ENCODE measurements at places on chromosomes 4 and X.

- no peaks in the 10 kb centered on the region for H3K27me3 ChIP-seq
- no peak overlapping the region for H3K4me3 ChIP-seq
- DNase-seq: no peak
- no peaks in the 10 kb centered on the region for H3K4me1 ChIP-seq
- H3K36me3 ChIP-seq: no peaks in the 10 kb centered on the region
Measured at GRCh38 chr4:6740347-6740746, 24.4 kb downstream of the BLOC1S4 start.

DNA sequence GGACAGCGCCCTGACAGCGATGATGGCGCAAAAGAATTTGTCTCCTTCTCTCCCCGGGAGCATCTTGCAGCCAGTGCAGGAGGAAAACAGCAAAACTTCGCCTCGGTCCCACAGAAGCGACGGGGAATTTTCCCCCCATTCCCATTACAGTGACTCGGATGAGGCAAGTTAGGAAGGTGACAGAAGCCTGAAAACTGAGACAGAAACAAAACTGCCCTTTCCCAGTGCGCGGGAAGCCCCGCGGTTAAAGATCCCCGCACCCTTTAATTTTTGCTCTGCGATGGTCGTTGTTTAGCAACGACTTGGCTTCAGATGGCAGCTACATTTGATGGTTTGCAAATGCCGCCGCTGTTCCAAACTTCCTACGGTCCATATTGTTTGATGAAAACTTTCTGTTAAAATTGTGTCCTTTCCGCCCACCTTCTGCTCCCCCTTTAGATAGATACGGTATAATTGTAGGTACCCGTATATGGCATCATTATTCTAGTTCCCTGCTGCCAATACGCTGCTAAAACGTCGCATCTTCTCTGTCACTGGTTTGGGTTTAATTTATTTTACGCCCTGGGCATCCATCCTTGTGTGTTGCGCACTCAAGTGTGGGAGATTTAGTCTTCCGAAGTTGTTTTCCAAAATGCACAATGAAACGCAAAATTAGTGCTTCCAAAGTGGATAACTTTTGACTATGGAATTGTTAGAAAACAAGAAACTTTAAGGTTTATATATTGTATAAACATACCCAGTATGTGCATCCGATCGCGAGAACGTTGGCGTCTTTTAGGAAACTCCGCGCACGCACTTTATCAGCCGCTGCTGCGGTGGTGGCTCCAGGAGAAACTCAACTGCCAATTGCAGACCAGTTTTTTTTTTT is 1.5 kb downstream of the ATOH1 start:
- H3K4me3 ChIP-seq: no peak overlapping the region
- H3K4me1 ChIP-seq: peaks cover 13% of the 10 kb centered on the region

DNA sequence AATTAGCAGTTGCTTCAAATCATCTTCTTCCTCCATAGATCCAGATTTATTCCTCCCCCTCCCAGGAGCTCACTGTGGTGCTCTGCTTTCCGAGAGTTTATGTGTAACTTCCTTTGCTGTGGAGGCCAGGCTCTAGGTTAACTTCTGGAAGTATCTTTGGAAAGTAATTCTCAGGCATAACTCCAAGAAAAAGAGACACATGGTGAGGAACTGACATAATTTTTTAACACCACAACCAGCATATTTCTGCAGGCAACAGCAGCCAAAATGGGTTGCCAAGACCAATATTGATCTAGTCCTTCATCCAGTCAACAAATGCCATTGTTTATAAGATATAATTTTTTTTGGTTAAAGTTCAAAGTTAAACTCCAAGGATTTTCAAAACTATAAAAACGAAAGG is 114.5 kb upstream of the RBPJ start:
- peaks cover 13% of the 10 kb centered on the region for H3K4me1 ChIP-seq
- no peaks in the 10 kb centered on the region for H3K36me3 ChIP-seq
- no peak for DNase-seq
- H3K27me3 ChIP-seq: peaks cover 20% of the 10 kb centered on the region

GRCh38 chrX:49254639-49255038 is 9.9 kb downstream of the FOXP3 start:
- H3K36me3 ChIP-seq: no peaks in the 10 kb centered on the region
- H3K4me1 ChIP-seq: peaks cover 34% of the 10 kb centered on the region
- no peaks in the 10 kb centered on the region for H3K27me3 ChIP-seq
- no peak for DNase-seq
- no peak overlapping the region for H3K4me3 ChIP-seq
